ENCODE measurements at places on chromosomes 3 and 15.

DNA sequence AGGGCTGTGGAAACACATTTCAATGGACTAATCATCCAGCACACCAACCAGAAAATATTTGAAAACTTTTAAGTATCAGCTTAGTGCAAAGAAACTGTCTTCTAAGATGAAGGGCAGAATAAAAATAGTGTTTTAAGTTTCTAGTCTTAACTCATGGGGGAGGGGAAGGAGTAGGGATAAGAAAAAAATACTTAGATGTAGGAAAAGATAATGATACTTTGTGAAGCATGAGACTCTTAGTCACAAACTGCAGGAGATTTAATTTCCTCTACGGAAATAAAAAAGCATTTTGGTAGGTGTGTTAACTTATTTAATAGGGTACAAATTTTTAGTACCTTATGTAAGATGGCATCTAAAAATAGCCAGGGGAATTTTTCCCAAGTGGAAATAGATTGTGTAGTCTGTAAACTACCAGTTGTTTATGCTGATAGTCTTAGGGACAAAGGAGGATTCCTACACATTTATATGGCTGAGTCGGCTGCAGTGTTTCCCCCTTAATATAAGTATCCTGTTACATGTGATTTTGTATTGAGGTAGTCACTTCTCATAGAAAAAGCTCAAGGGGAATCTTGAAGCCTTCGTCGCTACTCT, 78.2 kb upstream of the GBE1 start:
- H3K4me1 ChIP-seq: no peaks in the 10 kb centered on the region
- no peak overlapping the region for H3K4me3 ChIP-seq
- H3K27ac ChIP-seq: no peak overlapping the region
- DNase-seq: no peak

DNA sequence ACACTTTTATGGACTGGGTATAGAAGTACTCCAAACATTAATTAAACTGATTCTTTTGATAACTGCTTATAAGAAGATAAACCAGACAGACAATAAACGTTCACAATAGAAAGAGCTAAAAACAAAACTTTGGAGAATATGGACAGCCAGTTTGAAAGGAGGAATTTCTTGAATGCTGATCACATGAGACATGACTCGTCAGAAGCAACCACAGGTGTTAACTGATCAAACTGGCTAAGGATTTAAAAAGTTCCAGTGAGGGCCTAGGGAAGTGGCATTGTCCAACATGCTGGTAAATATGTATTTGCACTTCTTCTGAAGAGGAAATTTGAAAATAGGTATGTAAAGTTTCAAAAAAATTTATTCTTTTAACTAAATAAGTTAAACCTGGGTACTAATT, 29.4 kb upstream of the AP3B2 start:
- no peaks in the 10 kb centered on the region for H3K27me3 ChIP-seq
- no peaks in the 10 kb centered on the region for H3K4me1 ChIP-seq
- H3K36me3 ChIP-seq: no peaks in the 10 kb centered on the region
- H3K27ac ChIP-seq: no peak overlapping the region
- DNase-seq: no peak
- no peak overlapping the region for H3K4me3 ChIP-seq

DNA sequence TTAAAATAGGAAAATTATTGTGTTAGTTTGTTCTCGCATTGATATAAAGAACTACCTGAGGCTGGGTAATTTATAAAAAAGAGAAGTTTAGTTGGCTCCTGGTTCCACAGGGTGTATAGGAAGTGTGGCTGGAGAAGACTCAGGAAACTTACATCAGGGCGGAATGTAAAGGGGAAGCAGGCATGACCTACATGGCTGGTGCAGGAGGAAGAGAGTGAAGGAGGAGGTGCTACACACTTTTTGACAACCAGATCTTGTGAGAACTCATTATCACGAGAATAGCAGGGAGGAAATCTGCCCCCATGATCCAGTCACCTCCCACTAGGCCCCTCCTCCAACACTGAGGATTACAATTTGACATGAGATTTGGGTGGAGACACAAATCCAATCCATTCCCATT, 490.7 kb downstream of the RBMS3 start:
- H3K27me3 ChIP-seq: no peaks in the 10 kb centered on the region
- H3K4me1 ChIP-seq: no peaks in the 10 kb centered on the region
- H3K4me3 ChIP-seq: no peak overlapping the region
- H3K36me3 ChIP-seq: no peaks in the 10 kb centered on the region
- DNase-seq: no peak

GRCh38 chr3:58519668-58520402, 17.2 kb downstream of the ACOX2 start:
- DNase-seq: no peak
- H3K4me1 ChIP-seq: no peaks in the 10 kb centered on the region

DNA sequence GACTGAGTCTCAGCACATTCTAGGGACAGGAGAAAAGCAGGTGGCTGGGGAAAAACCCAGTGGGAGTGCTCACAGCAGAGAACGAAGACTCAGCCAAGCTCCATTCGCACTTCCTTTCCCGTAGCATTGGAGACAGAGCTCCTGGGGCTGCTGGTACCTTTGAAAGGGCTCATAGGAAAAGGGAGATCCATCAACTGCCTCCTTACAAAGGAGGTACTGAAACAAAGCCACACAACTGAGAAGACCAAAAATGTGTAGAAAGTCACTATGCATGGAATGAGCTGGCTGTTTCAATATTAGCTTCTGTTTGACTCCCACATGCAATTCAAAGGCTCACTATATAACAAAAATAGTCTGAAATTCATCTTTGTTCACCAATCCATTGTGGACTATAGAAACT, 16.9 kb downstream of the STIMATE start:
- no peak for DNase-seq
- H3K4me3 ChIP-seq: no peak overlapping the region
- peaks cover 7% of the 10 kb centered on the region for H3K4me1 ChIP-seq
- H3K27ac ChIP-seq: no peak overlapping the region
- peaks cover 9% of the 10 kb centered on the region for H3K36me3 ChIP-seq

DNA sequence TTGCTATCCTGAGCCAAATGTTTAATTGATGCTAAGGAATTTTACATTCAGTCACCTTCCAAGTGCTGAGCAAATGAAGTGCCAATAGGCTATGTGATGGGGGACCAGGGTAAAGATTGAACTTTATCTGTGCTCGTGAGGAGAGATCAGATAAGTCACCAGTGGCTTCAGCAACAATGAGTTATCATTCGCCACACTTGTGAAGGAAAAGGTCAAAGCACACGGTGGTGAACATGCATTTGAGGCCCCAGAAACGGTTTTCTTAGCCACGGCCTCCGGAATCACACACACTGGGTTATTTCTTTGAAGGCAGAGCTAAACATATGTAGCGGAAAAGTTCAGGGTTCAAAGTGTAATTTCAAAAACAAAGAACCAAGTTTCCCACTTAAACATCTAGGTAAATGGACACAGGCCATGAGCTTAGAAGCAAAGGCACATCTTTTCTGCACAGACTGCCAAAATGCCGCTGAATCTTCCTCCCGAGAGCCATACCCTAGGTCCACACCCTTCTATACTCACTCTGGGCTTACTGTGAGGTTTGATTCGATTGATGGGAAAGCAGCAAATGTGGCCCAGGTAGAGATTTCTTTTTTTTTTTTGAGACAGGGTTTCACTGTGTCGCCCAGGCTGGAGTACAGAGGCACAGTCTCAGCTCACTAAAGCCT, 268.5 kb downstream of the SHQ1 start:
- no peaks in the 10 kb centered on the region for H3K4me1 ChIP-seq
- H3K27ac ChIP-seq: no peak overlapping the region
- H3K4me3 ChIP-seq: no peak overlapping the region
- no peaks in the 10 kb centered on the region for H3K36me3 ChIP-seq

GRCh38 chr3:59605318-59605717, 555.5 kb upstream of the CFAP20DC start:
- H3K27me3 ChIP-seq: no peaks in the 10 kb centered on the region
- no peak overlapping the region for H3K27ac ChIP-seq
- H3K36me3 ChIP-seq: no peaks in the 10 kb centered on the region
- H3K4me3 ChIP-seq: no peak overlapping the region

DNA sequence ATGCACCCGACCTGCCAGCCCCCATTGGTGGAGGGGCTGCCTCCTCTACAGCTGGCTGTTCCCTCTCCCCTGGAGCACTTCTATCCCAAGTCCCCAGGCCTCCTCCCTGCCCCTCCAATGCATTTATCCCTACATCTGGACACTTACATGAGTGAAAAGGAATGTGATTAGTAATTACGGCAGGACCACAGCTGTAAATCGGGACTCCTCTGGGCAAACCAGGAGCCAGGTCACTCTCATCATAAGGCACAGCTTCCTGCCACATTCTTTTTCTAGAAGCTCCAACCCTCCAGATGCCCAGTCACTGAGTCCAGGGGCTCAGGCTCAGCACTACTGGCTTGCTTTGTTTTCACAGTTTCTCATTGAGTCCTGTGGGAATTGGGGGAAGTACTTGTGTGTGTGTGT, 54.3 kb downstream of the IL20RB start:
- no peak overlapping the region for H3K4me3 ChIP-seq
- H3K27me3 ChIP-seq: no peaks in the 10 kb centered on the region
- no peak overlapping the region for H3K27ac ChIP-seq
- H3K36me3 ChIP-seq: no peaks in the 10 kb centered on the region
- H3K4me1 ChIP-seq: no peaks in the 10 kb centered on the region
- no peak for DNase-seq

- H3K36me3 ChIP-seq: no peaks in the 10 kb centered on the region
- no peaks in the 10 kb centered on the region for H3K4me1 ChIP-seq
- DNase-seq: no peak
Measured at GRCh38 chr3:20914310-20914709, 728.3 kb upstream of the SGO1 start.

DNA sequence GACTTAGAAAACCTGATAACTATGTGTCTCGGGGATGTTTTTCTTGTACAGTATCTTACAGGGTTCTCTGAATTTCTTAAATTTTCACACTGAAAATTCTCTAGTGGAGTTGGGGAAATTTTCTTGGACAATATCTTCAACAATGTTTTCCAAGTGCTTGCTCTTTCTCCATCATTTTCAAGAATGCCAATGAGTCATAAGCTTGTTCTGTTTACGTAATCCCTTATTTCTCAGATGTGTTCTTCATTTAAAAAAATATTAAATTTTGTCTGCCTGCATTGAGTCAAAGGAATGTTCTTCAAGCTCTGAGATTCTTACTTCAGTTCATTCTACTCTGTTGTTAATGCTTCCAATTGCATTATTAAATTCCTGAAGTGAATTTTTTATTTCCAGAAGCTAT, 21.9 kb upstream of the PLSCR2 start:
- H3K36me3 ChIP-seq: no peaks in the 10 kb centered on the region
- no peak for DNase-seq
- H3K27ac ChIP-seq: no peak overlapping the region
- H3K4me3 ChIP-seq: no peak overlapping the region
- H3K4me1 ChIP-seq: no peaks in the 10 kb centered on the region
- H3K27me3 ChIP-seq: no peaks in the 10 kb centered on the region

DNA sequence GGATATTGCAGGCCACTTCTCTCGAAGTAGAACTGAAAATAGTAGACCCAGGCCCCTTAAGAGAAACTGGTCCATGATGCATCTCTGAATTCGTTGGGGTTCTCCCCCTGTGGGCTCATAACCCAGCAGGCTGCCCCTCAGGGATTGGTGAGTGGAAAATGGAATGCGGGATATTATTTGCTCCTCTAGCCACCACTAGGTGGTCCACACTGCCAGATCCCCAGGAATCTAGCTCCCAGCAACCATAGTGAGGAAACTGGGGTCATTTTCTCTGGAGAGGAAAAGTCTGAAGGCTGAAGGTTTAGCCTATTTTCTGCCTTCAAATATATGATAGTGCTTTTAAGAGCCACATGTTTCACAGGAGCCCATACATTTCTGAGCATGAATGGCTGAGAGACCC, 6.7 kb downstream of the CX3CR1 start:
- no peaks in the 10 kb centered on the region for H3K36me3 ChIP-seq
- no peak for DNase-seq
- peaks cover 22% of the 10 kb centered on the region for H3K4me1 ChIP-seq
- H3K27ac ChIP-seq: no peak overlapping the region
- no peaks in the 10 kb centered on the region for H3K27me3 ChIP-seq

DNA sequence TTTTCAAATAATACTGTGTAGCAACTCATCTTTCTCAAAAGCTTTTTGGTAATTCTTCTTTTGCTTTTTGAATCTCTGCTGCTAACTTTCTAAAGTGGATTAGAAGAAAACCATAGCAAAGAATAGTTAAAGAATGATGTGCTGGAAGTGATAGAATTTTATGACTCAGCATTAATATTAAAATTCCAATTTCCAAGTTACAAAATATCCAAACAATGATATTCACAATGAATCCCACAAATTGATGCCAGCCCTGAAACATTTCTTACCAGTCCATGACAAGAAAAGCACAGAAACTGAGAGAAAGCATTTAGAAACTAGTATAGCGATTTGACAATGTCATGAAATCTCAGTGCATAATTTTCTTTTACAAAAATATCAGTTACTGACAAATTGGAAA, 482.2 kb downstream of the RBMS3 start:
- DNase-seq: no peak
- H3K4me1 ChIP-seq: no peaks in the 10 kb centered on the region
- no peak overlapping the region for H3K27ac ChIP-seq
- H3K4me3 ChIP-seq: no peak overlapping the region

- no peaks in the 10 kb centered on the region for H3K27me3 ChIP-seq
- H3K4me1 ChIP-seq: peaks cover 18% of the 10 kb centered on the region
- H3K36me3 ChIP-seq: no peaks in the 10 kb centered on the region
- DNase-seq: no peak
- peak overlapping the region; percentile 93 for H3K4me3 ChIP-seq
Measured at GRCh38 chr15:51971032-51971374, 575 bp downstream of the LEO1 start.

- H3K27me3 ChIP-seq: no peaks in the 10 kb centered on the region
- no peak overlapping the region for H3K27ac ChIP-seq
- H3K4me3 ChIP-seq: no peak overlapping the region
- peaks cover 59% of the 10 kb centered on the region for H3K4me1 ChIP-seq
- DNase-seq: no peak
Measured at GRCh38 chr3:43192028-43192427, 86.1 kb upstream of the POMGNT2 start.

DNA sequence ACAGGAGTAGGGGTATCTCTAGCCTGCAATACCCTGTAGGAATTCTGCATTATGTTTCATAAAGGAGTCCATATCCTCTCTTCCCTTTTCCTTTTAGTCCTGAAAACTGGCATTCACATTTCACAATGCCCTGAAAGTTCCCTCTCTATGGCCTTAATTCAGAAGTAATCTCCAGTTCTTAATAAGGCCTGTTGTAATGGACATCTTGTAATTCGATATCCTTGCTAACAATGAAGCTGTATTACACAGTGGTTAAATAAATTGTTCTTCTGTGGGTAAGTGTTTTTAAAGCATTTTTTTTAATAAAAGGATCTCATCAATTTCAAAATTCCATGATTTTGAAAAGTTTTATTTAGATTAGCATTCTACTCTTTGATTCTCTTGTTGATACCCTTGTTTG, 34.3 kb upstream of the NEO1 start:
- H3K36me3 ChIP-seq: no peaks in the 10 kb centered on the region
- H3K27ac ChIP-seq: no peak overlapping the region
- peaks cover 4% of the 10 kb centered on the region for H3K27me3 ChIP-seq

All from CD4-positive, alpha-beta memory T cell (primary cell).